ENCODE measurements at places on chromosomes 5 and 9.

- no peak for DNase-seq
These were observed 22.0 kb downstream of the CHD1 start for GRCh38 chr5:98906756-98907355.

DNA sequence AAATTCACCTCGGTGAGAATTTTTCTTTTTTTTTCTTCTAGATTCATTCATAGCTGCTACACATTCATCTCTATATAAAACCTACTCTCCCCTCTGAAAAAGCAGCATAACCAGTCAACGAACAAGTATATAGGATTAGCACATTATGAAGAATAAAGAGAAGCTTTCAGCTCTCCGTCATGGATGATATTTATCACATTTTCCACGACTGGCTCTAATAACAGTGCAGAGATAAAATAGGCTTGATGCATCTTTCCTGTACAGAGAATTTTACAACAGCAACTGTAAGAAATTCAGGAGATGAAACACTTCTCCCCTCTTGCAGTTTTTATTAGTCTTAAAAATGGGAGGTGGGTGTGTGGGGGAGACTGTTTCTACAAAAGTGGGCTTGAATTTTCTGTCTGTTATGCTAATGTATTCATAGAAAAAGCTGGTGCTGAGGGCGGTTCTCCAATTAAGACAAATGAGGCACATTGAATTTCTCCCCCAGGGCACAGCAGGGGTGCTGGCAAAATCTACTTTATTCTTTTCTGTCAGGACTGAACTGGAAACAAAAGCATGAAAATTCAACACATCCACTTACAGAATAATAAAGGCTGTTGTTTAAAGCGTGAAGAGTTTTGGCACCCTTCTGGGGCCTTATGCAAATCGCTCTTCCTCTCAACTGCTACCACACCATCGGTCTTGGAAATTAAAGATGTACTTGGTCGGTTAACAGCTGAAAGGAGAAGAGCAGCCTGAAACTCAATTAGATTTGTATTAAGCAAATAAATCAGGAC, 233.9 kb upstream of the ZNF608 start:
- DNase-seq: no peak

- DNase-seq: no peak
These were observed 109.9 kb upstream of the SLC1A3 start for GRCh38 chr5:36496471-36496870.

DNA sequence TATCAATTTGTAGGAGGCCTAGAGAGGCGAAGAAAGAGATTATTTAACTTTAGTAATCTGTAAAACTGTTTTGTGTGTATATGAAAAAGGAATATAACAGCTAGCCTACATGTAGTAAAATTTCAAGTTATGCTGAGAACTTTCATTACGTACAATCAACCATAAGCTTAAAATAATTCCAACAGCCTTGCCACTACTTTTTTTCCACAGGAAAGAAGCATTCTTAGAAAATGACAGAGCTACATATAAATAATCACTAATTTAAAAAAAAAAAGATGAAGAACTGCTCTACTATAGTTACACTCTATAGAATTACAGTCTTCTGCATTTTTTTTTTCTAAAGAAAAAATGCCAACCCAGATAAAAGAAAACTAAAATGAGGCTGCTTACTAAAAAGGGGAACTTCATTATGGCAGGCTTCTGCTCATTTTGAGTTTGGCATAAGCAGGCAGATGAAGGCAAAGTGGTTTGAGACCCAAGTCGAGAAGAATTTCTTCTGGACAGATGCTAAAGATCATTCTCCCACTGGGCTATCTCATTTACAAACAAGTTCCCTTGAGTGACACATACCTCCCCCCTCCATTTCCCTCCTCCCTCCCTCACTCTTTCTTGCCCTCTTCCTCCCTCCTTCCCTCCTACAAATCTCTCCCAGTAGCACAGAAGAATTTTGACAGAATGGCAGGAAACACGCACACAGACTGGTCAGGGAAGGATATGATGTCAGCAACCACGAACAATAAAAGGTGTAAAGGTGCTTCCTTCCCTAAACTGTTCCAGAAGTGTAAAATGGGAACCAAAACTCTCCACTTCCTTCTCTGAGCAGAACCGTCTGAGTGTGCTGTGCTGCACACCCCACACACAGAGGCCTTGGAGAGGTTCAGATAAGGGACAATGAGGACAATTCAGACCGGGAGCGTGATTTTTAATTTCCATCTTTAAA, 56.1 kb downstream of the MEF2C start:
- DNase-seq: peak; percentile 5

DNA sequence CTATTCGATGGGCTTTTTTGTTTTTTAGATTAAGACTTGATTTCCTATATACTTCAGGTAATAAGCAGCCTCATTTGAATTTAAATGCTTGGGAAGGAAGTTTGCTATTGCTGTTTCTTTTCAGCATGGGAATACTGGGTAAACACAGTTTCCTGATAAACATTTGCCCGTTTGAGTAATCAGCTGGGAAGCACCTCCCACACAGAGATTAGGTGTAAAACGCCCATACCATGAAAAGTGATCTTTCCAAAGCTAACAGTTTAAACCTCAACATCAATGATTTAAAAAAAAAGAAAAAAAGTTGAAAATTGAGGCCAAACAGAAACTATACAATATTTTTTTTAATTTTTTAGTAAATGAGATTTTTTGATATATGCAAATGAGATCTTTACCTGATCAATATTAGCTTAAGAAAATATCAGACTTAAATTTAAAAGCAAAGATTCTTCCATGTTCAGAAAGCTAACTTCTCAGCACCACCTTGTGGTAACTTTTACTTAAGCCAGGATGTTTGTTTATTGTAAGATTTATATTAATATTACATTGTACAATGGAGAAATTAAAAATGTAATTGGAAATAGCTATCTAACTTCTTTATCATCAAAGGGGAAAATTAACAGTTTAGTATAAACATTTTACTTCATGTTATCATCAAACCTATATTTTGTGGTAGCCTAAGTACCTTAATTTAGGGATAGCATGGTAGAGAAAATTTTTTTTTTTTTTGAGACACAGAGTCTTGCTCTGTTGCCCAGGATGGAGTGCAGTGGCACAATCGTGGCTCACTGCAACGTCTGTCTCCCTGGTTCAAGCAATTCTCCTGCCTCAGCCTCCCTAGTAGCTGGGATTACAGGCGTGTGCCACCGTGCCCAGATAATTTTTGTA, 39.8 kb downstream of the F2RL2 start:
- peak; percentile 15 for DNase-seq

GRCh38 chr5:170405817-170406216, 16.6 kb upstream of the KCNMB1 start:
- no peak for DNase-seq
